ENCODE measurements at places on chromosomes 6 and 20. TPM values are rescaled to one million over a fixed set of nuclear protein-coding genes. Genes with fewer than 3 reads are reported as not detected.

- peak; percentile 51 for ATAC-seq
Measured at GRCh38 chr6:108799354-108799717, 48.9 kb upstream of the ARMC2 start.

GRCh38 chr20:12984069-12984765 lies 24.6 kb upstream of the SPTLC3 start:
- ATAC-seq, result no peak

OR2J3 gene
- 0.58 TPM for total RNA-seq

NRSN2 gene
- 24.6 TPM for total RNA-seq
